ENCODE measurements at places on chromosomes 16 and 17. TPM values are rescaled to one million over a fixed set of nuclear protein-coding genes. Genes with fewer than 3 reads are reported as not detected.

Gene ARHGAP44
- 10.3 TPM for total RNA-seq

Gene CYTH1
- 80.2 TPM for total RNA-seq

Gene SLFN14
- total RNA-seq = not detected

Gene SHISA6
- 2.2 TPM for total RNA-seq

Gene IL32
- total RNA-seq = 90.4 TPM

Gene C17orf50
- not detected for total RNA-seq

Gene MT1G
- 300 TPM for total RNA-seq

Gene STH
- not detected for total RNA-seq

Gene SPATA22
- total RNA-seq = not detected

Gene TPPP3
- total RNA-seq = 127 TPM

Gene ADAD2
- total RNA-seq = not detected

Gene MT1M
- total RNA-seq = 39.1 TPM

Gene GPR139
- total RNA-seq = not detected

Gene MAPK7
- total RNA-seq = 106 TPM

Gene CA5A
- not detected for total RNA-seq

Gene TRAF7
- total RNA-seq = 77.3 TPM

Gene TERF2IP
- 43.7 TPM for total RNA-seq

Gene DNAI2
- not detected for total RNA-seq

Gene LRRC59
- total RNA-seq = 77.1 TPM

Gene GLP2R
- total RNA-seq = 9.4 TPM

Gene STAT5A
- total RNA-seq = 16.2 TPM

Gene HYDIN
- total RNA-seq = not detected

Gene SMIM5
- 12.7 TPM for total RNA-seq

Gene SCGB1C2
- total RNA-seq = not detected

Gene PYY
- not detected for total RNA-seq

Gene COX4I1
- 703 TPM for total RNA-seq

Gene GGT6
- 11.4 TPM for total RNA-seq

Gene UBALD2
- total RNA-seq = 40.1 TPM

Gene TP53TG3F
- total RNA-seq = not detected

Gene MAP2K3
- 71.8 TPM for total RNA-seq

Gene MYH13
- total RNA-seq = 2.6 TPM

Gene UBTF
- total RNA-seq = 102 TPM

Gene HELZ
- total RNA-seq = 218 TPM

Gene TBC1D3
- not detected for total RNA-seq

Gene PLD6
- not detected for total RNA-seq

Gene BEAN1
- not detected for total RNA-seq

Gene KCNJ18
- total RNA-seq = not detected

Gene RHBDF2
- 16.9 TPM for total RNA-seq

Gene CUEDC1
- 111 TPM for total RNA-seq
